ENCODE measurements at places on chromosomes 2 and 18. TPM values are rescaled to one million over a fixed set of nuclear protein-coding genes. Genes with fewer than 3 reads are reported as not detected.

Gene SRD5A2
- total RNA-seq: 16.2 TPM

Gene MEP1B
- total RNA-seq: 0.11 TPM

Gene RTP5
- not detected for total RNA-seq

Gene PAIP2B
- 7.6 TPM for total RNA-seq

Gene GLI2
- 11.3 TPM for total RNA-seq

Gene SLC19A3
- total RNA-seq: 1.4 TPM

Gene C2orf78
- total RNA-seq: not detected
